Osteocyte (in vitro differentiated cells): ENCODE measurements at places on chromosomes 1 and 21. TPM values are rescaled to one million over a fixed set of nuclear protein-coding genes. Genes with fewer than 3 reads are reported as not detected.

MYOG gene
- not detected in 2 replicates for total RNA-seq

DNA sequence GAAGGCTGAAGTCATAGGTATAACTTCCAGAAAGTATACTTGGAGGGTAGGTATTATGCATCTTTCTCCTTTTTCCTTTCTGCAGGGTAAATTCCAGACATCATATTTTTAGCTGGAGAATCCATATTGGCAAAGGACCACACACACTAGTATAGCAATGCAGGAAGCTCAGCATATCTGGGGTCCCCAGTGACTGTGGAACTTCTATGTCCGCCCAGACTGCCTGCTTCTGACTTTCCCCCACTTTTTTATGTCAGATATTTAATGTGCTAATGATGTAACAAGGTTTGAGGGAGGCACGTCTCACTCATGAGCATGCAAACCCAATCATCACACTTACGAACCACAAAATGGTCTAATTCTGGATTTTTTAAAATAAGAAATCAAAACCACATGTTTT, 90.4 kb downstream of the BACH1 start:
- no peak overlapping the region for H3K27ac ChIP-seq
- peaks cover 11% of the 10 kb centered on the region for H3K36me3 ChIP-seq
- no peaks in the 10 kb centered on the region for H3K27me3 ChIP-seq
- peaks cover 10% of the 10 kb centered on the region for H3K4me1 ChIP-seq

- no peak overlapping the region for H3K27ac ChIP-seq
- H3K4me3 ChIP-seq: no peak overlapping the region
- DNase-seq: no peak
- H3K36me3 ChIP-seq: no peaks in the 10 kb centered on the region
Observed at GRCh38 chr1:155651861-155652661, 36.5 kb downstream of the YY1AP1 start.

GRCh38 chr1:42784946-42785693, at the start of gene TMEM269:
TMEM269 (plus strand) TSS chr1:42784991; CDS start chr1:42789894, 4,903 bp downstream.
- DNase-seq: peak; percentile 80
- H3K4me3 ChIP-seq: no peak within 1 kb of the TSS
- no peaks in the 10 kb centered on the region for H3K27me3 ChIP-seq
- H3K36me3 ChIP-seq: peaks cover 7% of the 10 kb centered on the region

TTC34 gene
- 1.4 and 1.7 TPM in 2 replicates for total RNA-seq

GRCh38 chr1:155272466-155273342, 600 bp downstream of the CLK2 start:
- peaks cover 25% of the 10 kb centered on the region for H3K4me1 ChIP-seq
- peak overlapping the region; percentile 83 for H3K27ac ChIP-seq
- peaks cover 16% of the 10 kb centered on the region for H3K36me3 ChIP-seq
- peak; percentile 86 for DNase-seq
- peak overlapping the region; percentile 92 for H3K4me3 ChIP-seq
- H3K27me3 ChIP-seq: no peaks in the 10 kb centered on the region

METTL13 gene
- 22.0 and 30.6 TPM in 2 replicates for total RNA-seq

- H3K36me3 ChIP-seq: peaks cover 29% of the 10 kb centered on the region
- H3K4me3 ChIP-seq: no peak overlapping the region
- no peak for DNase-seq
- no peaks in the 10 kb centered on the region for H3K4me1 ChIP-seq
Observed at GRCh38 chr1:111161843-111162487, 21.9 kb downstream of the CEPT1 start.

PADI4 gene
- 0.50 TPM in 1 of 2 replicates, not detected in the other for total RNA-seq
